ENCODE measurements at places on chromosomes 12 and 14.

DNA sequence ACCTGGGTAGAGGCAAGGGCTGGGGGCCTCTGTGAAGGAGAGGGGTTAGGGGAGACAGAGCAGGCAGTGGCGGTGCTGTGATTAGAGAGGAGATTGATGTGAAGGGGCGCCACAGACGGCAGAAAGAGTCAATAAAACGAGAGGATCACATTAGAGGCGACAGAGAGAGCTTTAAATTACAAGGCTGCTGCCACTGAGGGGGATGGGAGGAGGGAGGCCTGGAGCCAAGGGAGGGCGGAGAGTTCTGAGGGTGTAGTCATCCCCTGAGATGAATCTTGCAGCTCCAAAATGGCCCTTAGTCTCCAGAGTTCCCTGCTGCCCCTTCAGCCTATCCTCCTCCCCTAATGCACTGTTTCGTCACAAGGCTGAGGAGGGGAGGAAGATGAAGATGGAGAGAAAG is 12.8 kb downstream of the ZFHX2 start:
- no peak for DNase-seq

DNA sequence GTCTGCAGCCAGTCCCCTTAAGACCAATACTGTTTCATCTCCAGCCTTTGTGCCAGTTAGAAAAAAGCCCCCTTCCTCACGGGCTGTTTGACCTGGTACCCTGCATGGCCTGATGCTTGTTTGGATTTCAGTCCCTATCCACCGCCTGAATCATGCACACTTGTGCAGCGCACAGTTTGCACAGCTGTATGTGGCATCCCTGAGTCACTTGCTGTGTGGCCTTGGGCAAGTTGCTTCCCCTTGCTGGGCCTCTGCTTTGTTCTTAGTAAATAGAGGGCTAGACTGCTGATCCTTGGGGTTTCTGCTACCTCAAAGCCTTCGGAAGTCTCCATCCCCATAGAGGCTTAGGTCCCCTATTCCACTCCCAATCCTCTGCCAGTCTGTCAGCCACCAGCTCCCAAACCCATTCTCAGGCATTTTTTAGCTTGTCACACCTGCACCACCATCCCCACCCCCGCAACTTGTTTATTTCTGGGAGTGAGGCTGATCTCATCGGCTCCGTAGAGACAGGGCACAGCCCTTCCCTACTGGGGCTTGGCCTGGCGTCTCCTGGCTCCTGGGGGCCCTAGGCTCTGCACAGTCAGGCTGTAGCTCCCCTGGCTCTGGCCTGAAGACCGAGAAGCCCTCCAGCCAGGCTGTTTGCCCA is 8.8 kb downstream of the KRT80 start:
- no peak for DNase-seq

GRCh38 chr12:110689281-110690126 is 589 bp upstream of the HVCN1 start:
- DNase-seq = no peak

DNA sequence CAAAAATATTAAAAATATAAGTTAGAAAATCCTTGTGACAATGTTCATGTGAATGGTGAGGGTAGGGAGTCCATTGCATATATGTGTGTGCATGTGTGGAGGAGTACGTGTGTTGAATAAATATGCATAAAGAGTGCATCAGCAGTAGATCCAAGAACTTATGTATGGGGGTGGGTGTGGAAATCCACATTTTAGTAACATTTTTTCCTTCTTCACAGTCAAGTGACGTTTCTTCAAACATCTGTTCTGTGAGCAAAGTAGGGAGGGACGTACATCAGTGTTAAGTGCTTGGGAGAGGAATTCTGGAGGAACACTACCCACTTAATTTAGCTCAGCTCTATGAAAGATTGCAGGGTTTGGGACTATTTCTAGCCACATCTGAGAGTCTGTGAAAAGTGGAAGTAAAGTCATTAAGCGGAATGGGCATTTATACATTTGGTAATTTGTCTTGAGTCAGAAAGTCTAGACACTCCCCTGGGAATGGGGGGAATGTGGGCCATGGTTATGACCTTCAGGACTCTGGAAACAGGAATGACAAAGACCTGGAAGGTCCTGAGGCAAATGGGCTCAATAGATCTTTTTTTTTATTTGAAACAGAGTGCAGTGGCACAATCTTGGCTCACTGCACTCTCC is 156.4 kb upstream of the PLXNC1 start:
- DNase-seq = no peak

GRCh38 chr12:121765573-121765972 is 27.9 kb downstream of the RHOF start:
- DNase-seq = no peak
